ENCODE measurements at places on chromosomes 4 and X. TPM values are rescaled to one million over a fixed set of nuclear protein-coding genes. Genes with fewer than 3 reads are reported as not detected.

The GNRHR gene
- not detected for total RNA-seq

GRCh38 chrX:103628386-103629317 is at the start of gene TCEAL1:
TSS of gene TCEAL1 (plus strand) at chrX:103628975. CDS start at chrX:103629917, 942 bp downstream.
- DNase-seq: peak; percentile 64
- no peaks in the 10 kb centered on the region for H3K36me3 ChIP-seq
- peaks cover 13% of the 10 kb centered on the region for H3K4me1 ChIP-seq
- peak within 1 kb of the TSS; percentile 75 for H3K27ac ChIP-seq
- H3K27me3 ChIP-seq: no peaks in the 10 kb centered on the region

DNA sequence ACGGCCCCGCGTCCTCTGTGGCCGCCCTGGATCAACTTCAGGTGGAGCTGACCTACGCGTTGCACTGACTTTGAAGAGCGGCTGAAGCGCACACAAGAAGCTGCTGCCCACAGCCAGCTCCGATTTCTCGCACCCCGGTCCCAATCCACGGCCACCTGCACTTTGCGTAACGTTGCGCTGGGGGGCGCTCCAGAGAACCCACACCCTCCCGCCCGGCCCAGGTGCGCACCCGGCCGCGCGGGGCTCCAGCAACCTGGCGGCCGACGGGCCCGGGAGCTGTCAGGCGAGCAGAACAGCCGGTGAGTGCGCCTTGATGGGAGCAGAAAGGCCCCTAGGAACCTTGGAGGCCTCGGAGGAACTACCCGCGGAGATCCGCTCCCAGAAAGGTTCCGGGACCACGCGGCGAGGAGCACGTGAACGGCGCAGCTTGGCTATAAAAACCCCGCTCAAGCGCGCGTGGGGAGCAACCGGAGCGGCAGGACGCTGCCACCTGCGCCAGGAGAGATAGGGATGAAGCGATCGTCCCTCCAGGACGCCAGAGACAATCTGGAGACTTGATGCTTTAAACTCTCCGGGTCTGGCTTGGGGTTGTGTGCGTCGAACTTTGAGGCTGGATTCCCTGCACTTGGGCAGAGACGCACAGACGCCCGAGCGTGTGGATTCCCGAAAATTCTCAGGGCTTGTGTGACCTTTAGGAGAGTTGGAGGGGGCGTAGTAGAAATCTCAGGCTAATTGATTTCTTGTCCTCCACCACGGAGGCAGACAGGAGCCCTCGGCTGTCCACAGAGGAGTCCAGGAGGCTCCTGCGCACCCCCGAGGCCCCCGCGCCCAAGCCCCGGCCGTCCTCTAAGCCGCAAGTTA is 591 bp upstream of the NWD2 start:
- DNase-seq: no peak
- H3K4me3 ChIP-seq: no peak overlapping the region
- peaks cover 2% of the 10 kb centered on the region for H3K36me3 ChIP-seq
- H3K27me3 ChIP-seq: peaks cover 48% of the 10 kb centered on the region
- no peak overlapping the region for H3K27ac ChIP-seq

The PDE5A gene
- 0.18 TPM for total RNA-seq

DNA sequence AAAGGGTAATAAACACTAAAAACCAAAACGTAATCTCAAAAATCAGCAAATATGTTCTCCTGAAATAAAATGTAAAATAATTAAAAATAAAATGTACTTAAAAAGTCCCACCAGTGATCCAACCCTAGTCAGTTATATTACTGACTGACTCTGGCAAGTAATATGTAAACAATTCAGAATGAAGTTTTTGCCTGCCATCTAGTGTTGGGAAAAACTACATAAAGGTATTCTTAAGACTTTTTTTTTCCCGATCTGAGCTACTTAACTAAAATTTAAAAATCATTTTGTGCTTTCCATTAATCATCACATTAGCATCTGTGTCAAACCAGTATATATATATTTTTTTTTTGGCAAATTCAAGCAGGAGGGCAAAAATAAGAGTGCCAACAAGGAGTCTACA is 24.0 kb downstream of the RCHY1 start:
- peaks cover 6% of the 10 kb centered on the region for H3K4me1 ChIP-seq
- H3K36me3 ChIP-seq: peaks cover 16% of the 10 kb centered on the region
- no peak overlapping the region for H3K27ac ChIP-seq
- DNase-seq: no peak
- H3K4me3 ChIP-seq: no peak overlapping the region

- no peak overlapping the region for H3K4me3 ChIP-seq
- no peak for DNase-seq
- no peaks in the 10 kb centered on the region for H3K27me3 ChIP-seq
- no peaks in the 10 kb centered on the region for H3K4me1 ChIP-seq
- H3K36me3 ChIP-seq: no peaks in the 10 kb centered on the region
Measured at GRCh38 chr4:167431371-167431770, 197.1 kb upstream of the SPOCK3 start.

The ETDB gene
- not detected for total RNA-seq

DNA sequence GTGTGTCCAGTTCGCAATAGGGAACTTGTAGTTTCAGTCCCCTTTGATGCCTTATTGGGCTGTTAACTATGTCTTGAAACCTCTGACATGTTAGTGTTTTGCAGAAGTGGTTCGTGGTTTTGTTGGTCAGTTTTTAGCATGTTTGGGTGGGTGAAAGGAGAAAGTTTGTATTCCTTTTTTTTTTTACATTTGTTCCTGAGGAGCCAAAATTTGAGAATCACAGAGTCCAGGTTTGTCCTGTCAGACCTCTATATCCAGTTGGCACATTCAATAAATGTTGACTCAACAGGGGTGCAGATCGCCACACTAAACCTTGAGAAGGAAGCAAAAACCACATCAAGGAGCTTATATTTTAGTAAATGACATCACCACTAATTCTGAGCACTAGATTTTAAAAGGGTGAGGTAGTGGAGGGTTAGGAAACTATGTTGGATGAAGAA is 26.2 kb downstream of the DLG3 start:
- H3K36me3 ChIP-seq: peaks cover 28% of the 10 kb centered on the region
- no peak overlapping the region for H3K4me3 ChIP-seq
- DNase-seq: no peak
- peaks cover 28% of the 10 kb centered on the region for H3K4me1 ChIP-seq
- no peaks in the 10 kb centered on the region for H3K27me3 ChIP-seq

DNA sequence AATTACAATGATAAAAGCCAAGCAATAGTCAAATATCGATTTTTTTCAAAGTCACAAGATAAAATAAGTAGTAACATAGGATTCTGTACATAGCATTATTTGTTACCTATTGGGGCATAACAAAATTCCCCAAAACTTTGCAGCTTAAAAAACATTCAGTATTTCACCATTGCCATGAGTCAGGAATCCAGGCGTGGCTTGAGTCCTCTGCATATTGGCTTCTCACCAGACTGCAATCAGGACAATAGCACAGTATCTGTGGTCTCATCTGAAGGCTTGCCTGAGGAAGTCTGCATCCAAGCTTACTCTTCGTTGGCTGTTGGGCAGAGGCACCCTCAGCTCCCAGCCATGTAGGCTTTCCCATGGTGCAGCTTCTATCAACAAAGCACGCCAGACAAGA is 6.2 kb upstream of the CTBP1 start:
- no peak overlapping the region for H3K27ac ChIP-seq
- H3K36me3 ChIP-seq: peaks cover 68% of the 10 kb centered on the region
- peaks cover 61% of the 10 kb centered on the region for H3K4me1 ChIP-seq
- DNase-seq: no peak

DNA sequence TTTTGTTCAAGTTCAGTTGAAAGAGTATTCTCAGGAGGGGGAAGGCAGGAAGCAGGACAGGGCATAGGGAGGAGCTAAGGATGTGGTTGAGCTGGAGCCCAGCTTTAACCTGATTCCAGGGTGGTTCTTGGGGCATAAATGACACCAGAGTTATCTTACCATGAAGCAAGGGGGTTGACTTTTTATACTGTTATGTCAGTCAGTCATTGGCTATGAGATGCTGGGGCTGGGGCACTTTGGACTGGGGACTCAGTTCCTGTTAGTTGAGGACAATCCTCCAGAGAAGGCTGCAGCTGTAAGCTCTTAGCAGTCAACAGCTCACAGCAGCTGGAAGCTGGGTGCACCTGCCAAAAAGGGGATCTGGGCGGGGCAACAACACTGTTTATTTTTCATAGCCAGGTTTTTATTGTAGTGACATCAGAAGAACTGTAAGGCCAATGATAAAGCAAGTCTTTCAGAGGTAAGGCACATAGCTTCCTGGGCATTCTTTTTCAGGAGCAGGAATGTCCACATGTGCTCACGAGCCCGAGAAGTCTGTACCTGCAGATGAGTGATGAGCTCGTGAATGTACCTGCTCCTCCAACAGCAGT is 78.5 kb downstream of the MID1IP1 start:
- no peak overlapping the region for H3K4me3 ChIP-seq
- no peak for DNase-seq
- H3K36me3 ChIP-seq: peaks cover 1% of the 10 kb centered on the region
- H3K27ac ChIP-seq: no peak overlapping the region

- no peak overlapping the region for H3K27ac ChIP-seq
- no peak overlapping the region for H3K4me3 ChIP-seq
- H3K27me3 ChIP-seq: no peaks in the 10 kb centered on the region
- DNase-seq: no peak
Measured at GRCh38 chr4:5572114-5572513, 136.2 kb downstream of the EVC2 start.

- H3K4me1 ChIP-seq: no peaks in the 10 kb centered on the region
- no peaks in the 10 kb centered on the region for H3K27me3 ChIP-seq
- no peak for DNase-seq
Measured at GRCh38 chr4:5752376-5753184, 41.6 kb downstream of the EVC start.

- H3K27ac ChIP-seq: no peak overlapping the region
- no peaks in the 10 kb centered on the region for H3K4me1 ChIP-seq
- no peak overlapping the region for H3K4me3 ChIP-seq
- DNase-seq: no peak
- peaks cover 24% of the 10 kb centered on the region for H3K27me3 ChIP-seq
Measured at GRCh38 chr4:77110730-77111129, 34.9 kb upstream of the CCNI start.

DNA sequence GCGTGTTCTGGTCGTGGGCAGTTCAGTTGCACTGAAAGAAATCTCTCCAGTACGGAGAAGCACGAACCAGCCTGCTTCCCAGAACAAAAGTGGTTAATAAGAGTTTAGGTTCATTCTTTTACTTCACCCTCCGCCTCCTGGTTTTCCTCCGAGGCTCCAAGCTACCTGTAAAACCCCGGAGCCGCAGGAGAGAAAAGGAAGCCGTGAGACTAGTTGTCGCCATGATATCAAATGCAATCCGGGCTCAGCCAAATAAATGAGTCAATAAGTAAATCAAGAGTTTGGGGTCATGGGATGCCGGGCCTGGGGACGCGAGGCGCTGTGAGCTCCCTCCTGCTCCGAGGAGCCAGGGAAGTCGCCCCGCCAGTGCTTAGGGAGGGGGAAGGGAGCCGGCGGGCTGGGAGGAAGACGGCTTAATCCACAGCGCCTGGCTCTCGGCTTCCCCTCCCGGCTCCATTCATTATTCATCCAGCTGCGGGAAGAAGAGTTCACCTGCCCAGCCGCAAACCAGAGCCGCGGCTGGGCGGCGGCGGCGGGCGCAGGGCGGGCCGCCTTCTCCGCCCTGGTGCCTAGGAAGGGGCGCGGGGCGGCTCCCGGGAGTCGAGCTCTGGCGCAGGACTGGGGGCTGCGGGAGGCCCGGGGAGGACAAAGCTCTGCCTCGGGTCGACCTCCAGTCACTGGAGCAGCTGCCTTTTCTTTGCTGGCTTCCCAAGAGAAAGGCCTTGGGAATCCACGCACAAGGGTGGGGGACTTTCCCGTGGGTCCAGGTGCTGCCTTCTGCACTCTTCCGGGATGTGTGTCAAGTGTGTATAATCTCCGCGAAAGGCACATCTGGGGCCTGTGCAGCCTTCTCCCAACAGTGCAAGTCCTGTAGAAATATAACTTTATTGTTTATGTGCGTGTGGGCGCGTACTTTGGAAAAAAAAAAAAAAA is 1.7 kb downstream of the FRAS1 start:
- peaks cover 80% of the 10 kb centered on the region for H3K27me3 ChIP-seq
- H3K4me3 ChIP-seq: peak overlapping the region; percentile 74
- H3K36me3 ChIP-seq: peaks cover 2% of the 10 kb centered on the region
- peak overlapping the region; percentile 22 for H3K27ac ChIP-seq
- peaks cover 25% of the 10 kb centered on the region for H3K4me1 ChIP-seq

The CYLC1 gene
- not detected for total RNA-seq

DNA sequence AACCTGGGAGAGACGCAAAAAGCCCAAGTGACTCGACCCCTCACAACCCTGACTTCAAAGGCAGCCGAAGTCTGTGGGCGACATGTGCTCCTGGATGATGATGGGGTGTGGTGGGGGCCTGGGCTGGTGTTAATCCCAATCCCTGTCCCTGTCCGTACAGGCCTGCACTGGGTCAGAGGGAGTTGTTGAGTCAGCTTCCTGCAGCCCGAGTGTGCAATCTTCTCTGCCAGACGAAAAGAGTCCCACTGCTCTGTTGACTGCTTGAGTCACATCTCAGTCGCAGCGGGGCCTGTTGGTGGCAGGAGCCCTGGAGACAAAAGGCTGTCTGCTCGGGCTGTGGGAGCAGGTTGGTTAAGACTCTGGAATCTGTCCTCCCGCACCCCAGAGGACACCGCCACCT is 10.3 kb downstream of the FAM3A start:
- H3K27ac ChIP-seq: no peak overlapping the region
- no peak for DNase-seq
- no peaks in the 10 kb centered on the region for H3K27me3 ChIP-seq
- no peak overlapping the region for H3K4me3 ChIP-seq

The HGFAC gene
- total RNA-seq: not detected

GRCh38 chr4:113822555-113823290 is 61.2 kb upstream of the CAMK2D start:
- peaks cover 28% of the 10 kb centered on the region for H3K4me1 ChIP-seq
- no peaks in the 10 kb centered on the region for H3K36me3 ChIP-seq
- DNase-seq: no peak
- no peaks in the 10 kb centered on the region for H3K27me3 ChIP-seq
- H3K4me3 ChIP-seq: no peak overlapping the region

Data from activated CD8-positive, alpha-beta memory T cell treated with anti-CD3 and anti-CD28 coated beads, Interleukin-2, amount 10 ng/mL, durations not matched to agents 7 days and 5 days (primary cell).